Skeletal muscle cell (primary cell): ENCODE measurements at places on chromosomes 2 and 18.

DNA sequence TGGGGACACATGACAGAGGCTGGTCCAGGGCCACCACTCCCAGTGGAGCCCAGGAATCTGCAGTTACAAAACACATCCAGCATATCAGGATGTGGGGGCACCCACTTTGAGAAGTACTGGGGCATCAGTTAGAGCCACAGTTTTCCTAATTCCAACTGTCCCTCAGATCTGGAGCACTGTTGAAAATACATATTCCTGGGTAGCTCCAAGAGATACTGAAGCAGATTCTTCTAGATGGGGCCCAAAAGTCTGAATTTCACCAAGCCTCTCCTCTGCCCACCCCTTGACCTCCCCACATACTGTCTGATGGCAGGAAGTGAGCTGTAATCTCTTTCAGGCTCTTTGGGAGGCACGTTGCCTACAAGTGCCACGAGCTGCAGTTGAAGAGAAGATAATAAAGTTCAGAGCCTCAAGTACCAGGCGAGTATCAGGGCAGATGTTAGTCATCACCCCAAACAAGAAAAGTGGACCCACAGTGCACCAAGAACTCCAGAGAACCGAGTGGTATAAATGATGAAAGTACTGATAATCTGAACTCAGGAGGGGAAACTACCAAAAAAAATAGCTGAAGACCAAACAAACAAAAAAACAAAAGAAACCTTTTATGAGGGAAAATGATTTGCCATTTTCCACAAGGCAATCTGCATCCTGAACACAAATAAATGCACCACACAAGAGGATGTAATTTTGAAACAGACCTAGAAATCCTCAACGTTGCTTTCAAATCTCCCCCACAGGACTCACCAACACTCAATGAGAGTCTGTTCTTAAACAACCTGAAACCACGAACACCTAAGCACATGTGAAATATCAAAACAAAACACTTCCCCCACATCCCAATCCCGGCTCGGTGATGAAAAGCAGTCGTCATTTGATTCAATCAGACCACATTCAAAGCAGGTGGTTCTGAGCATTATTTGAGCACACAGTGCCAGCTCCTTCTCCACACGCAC lies 98.7 kb downstream of the TCF4 start:
- DNase-seq = no peak

GRCh38 chr2:134234535-134234934 lies 19.3 kb upstream of the MGAT5 start:
- DNase-seq = no peak

- no peak for DNase-seq
Measured at GRCh38 chr2:70569559-70569958, 15.9 kb upstream of the TGFA start.

DNA sequence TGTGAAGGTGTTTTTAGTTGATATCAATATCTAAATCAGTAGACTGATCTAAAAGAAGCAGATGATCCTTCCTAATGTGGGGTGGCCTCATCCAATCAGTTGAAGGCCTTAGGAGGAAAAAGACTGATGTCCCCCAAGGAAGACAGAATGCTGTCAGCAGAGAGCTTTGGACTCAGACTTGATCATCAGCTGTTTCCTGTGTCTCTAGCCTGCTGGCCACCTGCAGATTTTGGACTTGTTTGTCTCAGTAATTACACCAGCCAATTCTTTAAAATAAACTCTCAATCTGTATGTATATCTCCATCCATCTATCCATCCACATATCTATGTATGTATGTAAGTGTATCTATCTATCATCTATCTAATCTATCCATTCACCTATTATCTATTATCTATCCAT lies 301.3 kb downstream of the LPIN1 start:
- no peak for DNase-seq

- no peak for DNase-seq
Measured at GRCh38 chr2:127095367-127095641, 11.7 kb downstream of the BIN1 start.

GRCh38 chr18:79962311-79962710 lies 2.1 kb upstream of the HSBP1L1 start:
- peak; percentile 16 for DNase-seq

DNA sequence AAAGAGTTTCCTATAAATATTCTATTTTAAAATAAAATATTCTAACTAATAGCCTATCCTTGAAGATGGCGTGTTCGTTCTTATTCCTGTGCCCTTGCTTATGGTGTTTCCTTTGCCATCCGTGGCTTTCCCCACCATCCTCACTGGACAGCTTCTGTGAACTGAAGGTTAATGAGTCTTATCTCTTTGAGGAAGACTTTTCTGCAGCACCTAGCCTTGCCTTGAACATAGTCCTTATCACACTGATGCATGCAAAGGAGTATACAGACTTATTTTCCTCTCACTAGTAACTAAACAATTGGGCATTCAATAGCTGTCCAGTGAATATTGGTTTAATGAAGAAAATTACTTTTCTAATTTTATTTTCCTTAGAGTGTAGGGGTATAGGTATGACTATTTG lies 88.1 kb downstream of the GULP1 start:
- DNase-seq = no peak

DNA sequence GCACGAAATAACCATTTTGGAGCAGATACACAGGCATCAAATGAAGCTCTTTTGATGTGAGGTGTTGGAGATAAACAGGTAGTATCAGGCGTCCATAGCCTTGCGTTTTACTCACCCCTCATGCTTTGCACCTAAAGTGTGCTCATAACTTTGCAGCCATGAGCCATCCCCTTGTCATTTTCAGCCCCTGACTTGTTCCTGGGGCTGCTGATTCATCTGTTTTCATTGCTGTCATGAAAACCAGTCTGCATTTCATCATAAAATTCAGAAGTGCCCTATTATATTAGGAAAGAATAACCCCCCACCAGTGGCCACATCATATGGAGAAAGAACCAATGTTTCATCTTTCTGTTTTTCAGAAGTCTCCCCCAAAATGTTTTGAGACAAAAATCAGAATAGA lies 329.7 kb upstream of the NRP2 start:
- DNase-seq = peak; percentile 52

DNA sequence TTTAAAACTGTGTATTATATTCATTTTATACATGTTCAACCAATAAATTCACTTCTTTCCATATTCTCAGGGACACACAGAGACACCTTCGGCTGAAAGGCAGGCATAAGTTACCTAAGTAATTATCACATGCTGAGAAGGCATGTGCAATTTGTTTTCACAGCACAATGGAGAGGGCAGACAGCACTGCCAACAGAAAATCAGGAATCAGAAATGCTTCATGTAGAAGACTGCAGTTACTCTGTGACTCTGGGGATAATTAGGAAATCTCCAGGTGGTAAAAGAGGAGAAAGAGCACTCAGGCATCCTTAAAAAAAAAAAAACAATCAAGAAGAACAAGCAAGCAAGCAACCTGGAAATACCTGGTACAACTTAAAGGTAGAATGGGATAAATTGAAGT lies 49.3 kb downstream of the DSEL start:
- no peak for DNase-seq

- no peak for DNase-seq
Measured at GRCh38 chr2:39127973-39128372, 7.1 kb upstream of the SOS1 start.

GRCh38 chr18:36330435-36331052 lies 33.0 kb downstream of the FHOD3 start:
- DNase-seq = no peak

DNA sequence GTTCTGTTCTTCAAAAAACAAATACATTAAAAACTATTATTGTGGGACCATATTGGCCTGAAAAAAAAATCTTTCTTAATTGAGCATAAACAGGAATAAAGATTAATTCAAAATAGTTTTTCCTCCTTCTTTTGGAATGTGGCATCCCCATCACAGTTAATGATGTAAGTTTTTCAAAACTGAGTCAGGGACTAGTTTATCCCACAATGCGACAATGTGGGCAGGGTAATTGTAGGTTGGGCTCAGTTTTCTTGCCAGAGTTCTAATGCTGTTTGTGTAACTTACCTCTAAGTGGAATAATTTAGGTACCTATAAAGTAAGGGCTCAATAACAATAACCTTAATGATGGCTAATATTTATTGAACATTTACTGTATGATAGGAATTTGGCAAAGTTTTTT lies 82.0 kb downstream of the PMS1 start:
- no peak for DNase-seq
